Activated CD8-positive, alpha-beta memory T cell treated with anti-CD3 and anti-CD28 coated beads for 24 hours (primary cell): ENCODE measurements at places on chromosomes 5 and 9.

- DNase-seq: no peak
Measured at GRCh38 chr5:137573376-137573775, 74.2 kb upstream of the SPOCK1 start.

- no peak for DNase-seq
Measured at GRCh38 chr9:123324767-123325183, 31.2 kb upstream of the CRB2 start.

DNA sequence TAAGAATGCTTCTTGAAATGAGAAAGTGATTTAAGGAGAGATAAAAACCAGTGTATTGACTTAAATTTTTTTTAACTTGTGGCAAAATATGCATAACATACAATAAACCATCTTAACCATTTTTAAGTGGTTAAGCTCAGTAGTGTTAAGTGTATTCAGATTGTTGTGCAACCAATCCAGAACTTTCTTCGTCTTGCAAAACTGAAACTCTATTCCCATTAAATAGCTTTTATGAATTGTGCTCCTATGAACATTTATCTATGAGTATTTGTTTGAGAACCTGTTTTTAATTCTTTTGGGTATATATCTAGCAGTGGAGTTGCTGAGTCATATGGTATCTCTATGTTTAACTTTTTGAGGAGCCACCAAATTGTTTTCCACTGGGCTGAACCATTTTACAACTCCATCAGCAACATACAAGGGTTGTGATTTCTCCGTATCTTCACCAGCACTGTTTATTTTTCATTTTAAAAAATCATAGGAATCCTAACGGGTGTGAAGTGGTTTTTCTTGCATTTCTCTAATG is 76.6 kb upstream of the ACTBL2 start:
- no peak for DNase-seq

- no peak for DNase-seq
Measured at GRCh38 chr9:133460405-133461175, 812 bp downstream of the CACFD1 start.

GRCh38 chr5:41539454-41539853 is 29.1 kb upstream of the PLCXD3 start:
- DNase-seq: no peak

- DNase-seq: no peak
Measured at GRCh38 chr5:23820765-23821471, 313.5 kb downstream of the PRDM9 start.

- DNase-seq: no peak
Measured at GRCh38 chr5:179326122-179326927, 18.9 kb downstream of the ADAMTS2 start.

- DNase-seq: no peak
Measured at GRCh38 chr5:146734936-146735577, 143.5 kb downstream of the PPP2R2B start.

DNA sequence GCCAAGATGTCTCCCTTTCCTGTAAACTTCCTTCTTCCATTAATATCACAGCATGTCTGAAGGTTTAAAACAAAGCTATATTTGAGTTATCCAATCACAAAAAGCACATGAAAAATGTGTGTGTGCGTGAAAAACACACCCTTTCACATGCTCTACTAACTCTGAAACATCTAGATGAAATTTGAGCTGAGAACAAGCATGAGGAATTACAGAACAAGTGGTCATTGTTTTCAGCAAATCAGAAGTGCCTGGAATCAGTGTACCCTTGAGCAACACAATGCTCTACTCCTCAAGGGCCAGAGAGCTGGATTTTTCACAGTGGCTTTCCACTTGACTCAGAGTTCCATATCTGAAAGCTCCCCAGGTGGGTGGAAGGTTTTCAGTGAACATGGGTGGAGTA is 255.9 kb downstream of the PSAT1 start:
- no peak for DNase-seq

DNA sequence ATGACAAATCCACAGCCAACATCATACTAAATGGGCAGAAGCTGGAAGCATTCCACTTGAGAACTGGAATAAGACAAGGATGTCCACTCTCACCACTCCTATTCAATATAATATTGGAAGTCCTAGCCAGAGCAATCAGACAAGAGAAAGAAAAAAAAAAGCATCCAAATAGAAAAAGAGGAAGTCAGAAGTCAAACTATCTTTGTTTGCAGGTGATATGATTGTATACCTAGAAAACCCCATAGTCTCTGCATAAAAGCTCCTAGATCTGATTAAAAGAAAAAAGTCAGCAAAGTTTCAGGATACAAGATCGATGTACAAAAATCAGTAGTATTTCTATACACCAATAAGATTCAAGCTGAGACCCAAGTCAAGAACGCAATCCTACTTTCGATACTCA is 66.1 kb downstream of the OSMR start:
- DNase-seq: no peak

- no peak for DNase-seq
Measured at GRCh38 chr5:99640646-99641045, 711.8 kb upstream of the CHD1 start.

DNA sequence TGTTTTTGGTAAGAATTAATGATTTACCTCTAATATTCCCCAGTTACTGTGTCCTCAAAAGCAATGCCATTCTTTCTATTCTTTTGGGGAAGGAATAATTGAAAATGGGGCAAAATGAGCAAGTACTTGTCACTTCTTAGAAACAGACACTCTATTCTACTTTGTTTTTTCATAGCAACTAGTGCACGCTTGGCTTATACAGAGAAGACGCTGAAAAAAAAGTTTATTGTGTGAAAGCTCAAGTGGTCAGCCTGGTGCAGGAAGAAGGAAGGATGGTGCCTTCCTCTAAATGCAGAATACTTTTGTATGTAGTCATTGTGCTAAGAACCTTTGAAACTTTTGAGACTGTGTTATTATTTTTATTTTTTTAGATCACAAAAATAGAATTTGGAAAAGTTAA is 29.6 kb downstream of the ANKDD1B start:
- DNase-seq: no peak
